Vagina (tissue), 2 donors: ENCODE measurements at places on chromosomes 5 and 9. TPM values are rescaled to one million over a fixed set of nuclear protein-coding genes. Genes with fewer than 3 reads are reported as not detected.

GRCh38 chr5:95895771-95896170, 65.9 kb downstream of the ELL2 start:
- no peak for DNase-seq

DNA sequence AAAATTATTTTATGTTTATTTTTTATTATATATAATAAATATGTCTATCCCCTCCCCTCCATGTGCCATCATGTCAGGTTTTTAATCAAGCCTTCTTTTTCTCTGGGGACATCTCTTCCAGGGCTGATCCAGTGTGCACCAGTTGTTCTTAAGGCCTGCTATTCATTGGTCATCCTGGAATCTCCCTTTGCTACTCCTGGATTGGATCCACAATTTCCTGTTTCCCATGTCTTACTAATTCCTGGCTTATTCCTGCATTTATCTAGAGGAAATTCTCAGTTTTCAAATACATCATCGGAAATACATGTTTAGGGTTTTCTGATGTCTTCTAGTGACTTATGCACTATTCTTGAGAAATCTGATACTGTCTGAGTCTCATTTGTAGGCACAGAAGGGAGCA, 56.8 kb downstream of the ANGPTL2 start:
- no peak for DNase-seq

DNA sequence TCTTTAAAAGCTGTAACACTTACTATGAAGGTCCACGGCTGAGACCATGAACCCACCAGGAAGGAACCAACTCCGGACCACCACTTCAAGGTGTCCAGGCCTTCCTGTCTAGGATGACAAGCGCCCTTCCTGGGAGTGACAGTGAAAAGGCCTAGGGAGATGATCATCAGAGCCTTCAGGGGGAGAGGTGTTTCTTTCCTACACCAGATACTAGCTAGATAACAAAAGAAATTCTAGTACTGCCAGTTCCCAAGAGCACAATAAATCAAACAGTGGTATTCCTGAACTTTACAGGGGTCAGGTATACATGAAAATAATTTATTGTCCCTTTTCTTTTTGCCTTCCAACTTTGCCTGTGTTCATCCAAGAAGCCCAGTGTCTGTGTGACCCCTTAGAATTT, 94.2 kb upstream of the NFIL3 start:
- DNase-seq, result no peak

- DNase-seq, result no peak
Measured at GRCh38 chr5:88690409-88691229, 192.4 kb downstream of the MEF2C start.

DNA sequence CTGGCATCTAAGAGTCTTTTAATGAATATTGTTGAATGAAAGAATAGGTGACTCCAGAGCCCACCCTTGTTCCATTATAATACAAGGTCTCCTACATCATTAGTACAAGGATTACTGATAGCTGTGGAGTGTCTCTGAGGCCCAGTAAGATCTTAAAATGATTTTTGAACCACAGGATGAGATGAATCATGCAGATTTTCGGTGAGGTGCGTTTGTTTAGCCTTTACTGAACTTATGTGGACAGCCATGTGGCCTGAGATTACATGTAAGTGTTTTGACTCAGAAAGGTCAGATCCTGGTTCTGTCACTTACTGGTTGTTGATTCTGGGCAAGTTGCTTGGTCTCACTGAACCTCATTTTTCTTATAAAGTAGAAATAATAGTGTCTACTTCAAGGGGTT, 21.6 kb downstream of the NFX1 start:
- DNase-seq, result no peak

- no peak for DNase-seq
Measured at GRCh38 chr5:42143361-42143760, 218.3 kb downstream of the FBXO4 start.

DMGDH gene
- total RNA-seq, result 4.2 TPM

CMBL gene
- total RNA-seq, result 5.9 TPM

BASP1 gene
- 46.4 TPM for total RNA-seq
